ENCODE measurements at places on chromosomes 11 and 22.

DNA sequence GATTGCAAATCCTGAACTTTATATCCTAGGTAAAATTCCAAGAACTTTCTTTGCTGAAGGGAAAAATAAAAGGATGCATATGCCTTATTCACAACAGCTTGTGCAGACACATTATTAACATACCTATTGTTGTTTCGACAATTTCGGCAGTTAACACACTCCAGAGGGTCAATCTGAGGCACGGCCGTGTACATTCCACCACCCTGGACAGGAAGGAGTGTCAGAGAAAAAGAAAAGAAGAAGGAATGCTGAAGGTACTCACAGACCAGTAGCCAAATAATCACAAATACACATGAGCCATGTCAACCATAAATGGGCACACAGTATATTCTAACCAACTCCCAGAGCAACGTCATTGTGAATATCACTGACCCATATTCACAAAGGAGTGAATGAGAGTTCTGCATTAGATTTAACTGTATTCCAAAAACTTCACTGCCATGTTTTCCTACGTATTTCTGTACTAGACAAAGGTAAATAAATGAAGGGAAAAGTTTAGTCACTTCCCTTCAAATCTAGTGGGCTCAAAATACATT is 32.4 kb downstream of the VSIG10L2 start:
- no peak for DNase-seq

DNA sequence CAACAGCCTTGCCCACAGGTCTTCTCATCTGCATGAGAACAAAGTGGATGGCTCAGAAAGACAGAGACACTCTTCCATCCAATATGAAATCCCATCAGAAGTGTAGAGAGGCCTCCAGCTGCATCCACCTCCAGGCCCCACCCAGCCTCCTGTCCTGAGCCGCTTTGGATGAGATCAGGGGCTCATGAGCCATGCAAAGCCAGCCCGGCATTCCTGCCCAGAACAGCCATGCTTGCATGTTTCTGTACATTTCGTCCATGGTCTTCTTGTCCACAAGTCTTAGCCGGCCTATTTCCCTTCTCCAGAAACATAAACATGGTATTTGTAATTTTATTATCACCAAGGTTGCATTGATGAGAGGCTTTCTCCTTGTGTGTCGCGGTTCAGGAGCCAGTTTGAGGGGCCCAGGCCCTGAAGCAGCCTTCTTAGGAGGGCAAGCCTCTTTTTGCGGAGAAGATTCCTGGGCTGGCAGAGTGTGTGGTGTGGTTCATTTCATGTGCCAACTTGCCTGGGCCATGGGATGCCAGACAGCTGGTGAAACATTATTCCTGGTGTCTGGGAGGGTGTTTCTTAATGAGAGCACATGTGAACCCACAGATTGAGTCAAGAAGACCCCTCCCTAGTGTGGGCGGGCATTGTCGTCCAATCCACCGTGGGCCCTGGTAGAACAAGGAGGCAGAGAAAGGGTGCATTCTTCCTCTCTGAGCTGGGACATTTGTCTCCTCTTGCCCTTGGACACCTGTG is 928.9 kb downstream of the TBC1D22A start:
- no peak for DNase-seq

GRCh38 chr11:66457826-66458225 is 8.9 kb upstream of the PELI3 start:
- DNase-seq, result no peak

DNA sequence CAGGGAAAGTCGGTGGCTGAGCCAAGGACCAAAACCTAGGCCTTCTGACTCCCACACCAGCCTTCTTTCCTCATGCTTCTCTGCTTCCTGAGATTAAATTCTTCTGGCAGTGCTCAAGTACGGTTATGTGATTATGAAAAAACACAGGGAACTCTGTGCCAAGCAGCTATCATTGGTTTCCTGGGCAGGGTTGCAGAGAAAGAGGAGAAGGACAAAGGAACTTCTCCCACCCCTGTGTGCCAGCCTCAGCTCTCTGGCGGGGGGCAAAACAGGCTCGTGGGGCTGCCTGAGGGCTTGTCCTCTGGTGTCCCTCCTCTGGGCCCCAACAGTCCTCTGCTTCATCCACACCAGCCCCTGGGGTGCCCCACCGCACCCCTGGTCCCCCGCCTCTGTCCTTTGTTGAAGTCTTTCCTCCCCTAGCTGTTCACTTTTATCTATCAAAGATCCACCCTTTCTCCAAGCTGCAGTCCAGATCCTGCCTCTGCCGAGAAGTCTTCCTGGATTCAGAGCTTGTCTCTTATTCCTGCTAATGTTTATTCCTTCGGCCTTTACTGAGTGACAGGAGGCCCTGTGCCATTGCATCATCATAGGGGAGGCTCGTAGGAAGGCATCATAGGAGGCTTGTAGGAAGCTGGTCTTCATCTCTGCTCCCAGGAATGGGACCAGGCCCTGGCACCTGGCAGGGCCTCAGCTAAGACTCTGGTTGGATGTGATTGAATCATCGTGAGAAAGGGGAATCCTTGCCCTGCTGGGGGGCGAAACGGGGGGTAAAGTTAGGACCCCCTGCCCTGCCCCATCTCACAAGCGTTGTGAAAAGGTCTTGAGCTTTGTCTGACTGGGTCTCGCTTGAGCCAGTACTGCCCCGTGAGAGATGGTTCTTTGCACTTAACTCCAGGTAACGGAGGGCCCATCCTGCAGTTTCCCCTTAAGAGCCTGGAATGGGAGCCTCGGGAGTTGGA is 11.5 kb upstream of the FTH1 start:
- no peak for DNase-seq

GRCh38 chr11:18056561-18057181 is 10.6 kb upstream of the TPH1 start:
- DNase-seq, result peak; percentile 17

DNA sequence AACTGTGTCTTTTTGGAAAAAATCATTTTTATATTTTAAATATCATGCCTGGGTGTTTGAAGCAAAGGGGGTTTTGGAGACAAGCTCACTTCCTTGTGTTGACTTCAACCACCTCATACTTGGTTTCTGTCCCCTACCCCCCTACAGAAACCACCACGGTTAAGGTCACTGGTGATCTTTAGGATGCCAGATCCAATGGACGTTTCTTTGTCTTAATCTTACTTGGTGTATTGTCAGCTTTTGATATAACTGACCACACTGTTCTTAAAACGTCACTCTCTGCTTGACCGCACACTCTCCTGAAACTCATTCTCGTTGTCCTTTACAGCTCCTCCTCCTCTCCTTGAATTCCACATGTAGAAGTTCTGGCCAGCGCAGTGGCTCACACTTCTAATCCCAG is 34.8 kb upstream of the SWAP70 start:
- DNase-seq, result no peak

GRCh38 chr11:46345131-46345597 is 2.1 kb upstream of the DGKZ start:
- DNase-seq, result no peak

GRCh38 chr11:57144075-57144474 is 37.7 kb upstream of the LRRC55 start:
- no peak for DNase-seq

DNA sequence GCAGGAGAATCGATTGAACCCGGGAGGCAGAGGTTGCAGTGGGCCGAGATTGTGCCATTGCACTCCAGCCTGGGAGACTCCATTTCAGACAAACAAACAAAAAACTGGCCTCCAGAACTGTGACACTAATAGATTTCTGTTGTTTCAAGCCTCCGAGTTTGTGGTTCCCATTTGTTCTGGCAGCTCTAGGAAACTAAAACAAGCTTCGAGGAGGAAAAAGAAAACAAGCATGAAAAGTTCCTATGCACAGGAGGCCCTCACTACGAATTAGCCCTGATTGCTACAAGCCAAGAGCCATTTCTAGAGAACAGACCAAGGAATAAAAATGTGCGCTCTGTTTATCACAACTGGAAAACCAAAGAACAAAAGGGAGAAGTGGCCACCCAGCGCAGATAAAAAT is 47.8 kb upstream of the SHANK2 start:
- DNase-seq, result no peak

GRCh38 chr11:102188488-102188887 is 78.2 kb downstream of the YAP1 start:
- no peak for DNase-seq

- DNase-seq, result no peak
Measured at GRCh38 chr11:101881586-101881985, 33.2 kb upstream of the CEP126 start.

DNA sequence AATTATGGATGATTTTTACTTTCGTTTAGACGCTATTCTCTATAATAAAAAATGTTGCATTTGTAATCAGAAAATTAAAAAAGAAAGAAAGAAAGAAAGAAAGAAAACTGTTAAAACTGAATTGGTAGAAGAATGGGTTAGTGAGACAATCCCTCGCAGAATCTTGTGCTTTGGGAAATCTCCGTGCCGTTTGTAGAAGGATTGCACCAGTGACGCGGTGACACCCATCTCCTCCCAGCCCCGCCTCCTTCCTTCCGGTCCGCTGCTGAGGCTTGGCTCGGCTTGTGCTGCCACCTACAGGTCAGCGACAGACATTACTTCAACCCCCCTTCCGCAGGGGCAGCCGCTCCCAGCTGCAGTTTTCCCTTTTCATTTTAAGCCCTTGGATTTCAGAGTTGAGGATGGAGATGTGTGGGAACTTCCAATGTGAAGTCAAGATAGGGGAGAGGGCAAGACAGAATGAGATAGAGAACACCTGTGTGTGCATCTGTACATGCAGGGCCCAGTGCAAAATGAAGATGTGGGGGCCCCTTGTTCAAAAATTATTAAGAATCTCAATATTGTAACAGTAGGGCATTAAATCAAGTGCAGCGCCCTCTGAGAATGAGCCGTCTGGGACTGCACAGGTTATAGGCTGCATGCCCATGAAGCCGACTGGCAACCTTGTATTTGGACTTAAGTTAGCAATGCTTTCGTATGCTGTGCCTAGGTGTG is 41.1 kb downstream of the TST start:
- peak; percentile 48 for DNase-seq

- DNase-seq, result no peak
Measured at GRCh38 chr11:91382946-91383345, 841.7 kb upstream of the FAT3 start.

DNA sequence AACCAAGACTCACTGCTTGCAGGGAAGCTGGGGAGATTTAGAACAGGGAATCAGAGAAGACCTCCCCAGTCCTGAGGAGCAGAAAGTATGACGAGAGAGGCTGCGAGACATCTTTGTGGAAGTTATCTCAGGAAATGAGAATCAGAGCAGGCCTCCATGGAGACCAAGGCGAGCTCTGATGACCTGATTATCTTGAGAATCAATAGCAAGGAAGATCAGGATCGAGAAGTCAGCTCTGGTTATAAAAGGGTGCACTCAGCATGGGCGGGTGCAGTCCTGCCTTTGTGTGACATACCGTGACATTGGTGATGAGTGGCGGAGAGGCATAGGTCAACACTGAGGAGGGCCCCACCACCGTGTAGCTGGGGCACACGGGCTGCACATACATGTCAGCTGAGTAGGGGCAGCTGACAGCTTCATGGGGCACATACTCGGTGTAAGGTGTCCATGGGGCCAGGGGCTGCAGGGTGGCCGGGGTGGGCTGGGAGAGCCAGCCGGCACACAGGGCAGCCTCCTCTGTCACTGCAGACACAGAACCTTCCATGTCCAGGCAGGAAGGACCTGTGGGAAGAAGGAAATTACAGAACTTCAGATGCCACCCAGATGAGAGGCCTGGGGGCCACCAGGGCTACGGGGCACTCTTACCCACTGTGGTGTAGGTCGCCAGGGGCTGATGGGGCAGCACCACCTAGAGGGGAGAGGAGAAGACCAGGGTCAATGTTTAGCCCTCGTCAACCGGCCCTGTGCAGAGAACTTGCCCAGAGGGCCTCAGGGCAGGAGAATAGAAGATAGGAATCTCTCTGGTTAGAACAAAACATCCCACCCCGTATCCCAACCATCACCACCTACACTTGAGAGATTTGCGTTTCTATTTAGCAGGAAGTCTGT is 21.7 kb downstream of the POU2AF1 start:
- no peak for DNase-seq

- DNase-seq, result no peak
Measured at GRCh38 chr22:28903080-28903479, 19.7 kb downstream of the ZNRF3 start.

DNA sequence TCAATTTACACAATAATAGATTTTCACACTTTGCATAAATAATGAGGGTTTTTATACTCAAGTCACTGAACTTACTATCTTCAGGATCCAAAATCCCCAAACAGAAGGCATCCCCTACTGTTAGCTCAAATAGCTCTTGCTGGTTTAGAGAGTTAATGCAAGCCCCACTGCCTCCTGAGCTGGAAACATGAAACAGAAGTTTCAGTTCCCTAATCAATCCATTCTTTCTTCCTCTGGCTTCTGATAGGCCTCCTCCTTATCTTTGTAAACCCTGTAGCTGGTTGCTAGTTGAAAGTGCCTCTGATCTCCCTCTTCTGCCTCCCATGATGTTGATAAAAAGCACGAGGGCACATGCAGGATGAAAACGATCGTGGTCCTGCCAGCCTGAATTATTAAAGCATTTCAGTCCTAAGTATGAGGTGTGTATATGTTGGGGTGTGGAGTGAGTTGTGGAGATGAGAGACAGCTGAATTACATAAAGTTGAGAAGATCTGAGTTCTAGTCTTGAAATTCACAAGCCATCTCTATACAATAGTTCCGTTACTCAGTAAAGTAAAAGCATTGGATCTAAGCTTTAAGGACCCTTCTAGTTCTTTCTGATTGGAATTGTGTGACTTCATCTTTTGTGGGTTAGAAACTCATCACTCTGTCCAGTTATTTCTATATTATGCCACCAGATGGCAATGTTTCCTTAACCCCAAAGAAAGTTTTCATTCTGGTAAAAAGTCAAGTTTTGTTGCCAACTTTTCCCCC is 35.0 kb upstream of the EHF start:
- DNase-seq, result peak; percentile 64

- no peak for DNase-seq
Measured at GRCh38 chr11:117870103-117870952, 6.1 kb downstream of the FXYD6 start.

DNA sequence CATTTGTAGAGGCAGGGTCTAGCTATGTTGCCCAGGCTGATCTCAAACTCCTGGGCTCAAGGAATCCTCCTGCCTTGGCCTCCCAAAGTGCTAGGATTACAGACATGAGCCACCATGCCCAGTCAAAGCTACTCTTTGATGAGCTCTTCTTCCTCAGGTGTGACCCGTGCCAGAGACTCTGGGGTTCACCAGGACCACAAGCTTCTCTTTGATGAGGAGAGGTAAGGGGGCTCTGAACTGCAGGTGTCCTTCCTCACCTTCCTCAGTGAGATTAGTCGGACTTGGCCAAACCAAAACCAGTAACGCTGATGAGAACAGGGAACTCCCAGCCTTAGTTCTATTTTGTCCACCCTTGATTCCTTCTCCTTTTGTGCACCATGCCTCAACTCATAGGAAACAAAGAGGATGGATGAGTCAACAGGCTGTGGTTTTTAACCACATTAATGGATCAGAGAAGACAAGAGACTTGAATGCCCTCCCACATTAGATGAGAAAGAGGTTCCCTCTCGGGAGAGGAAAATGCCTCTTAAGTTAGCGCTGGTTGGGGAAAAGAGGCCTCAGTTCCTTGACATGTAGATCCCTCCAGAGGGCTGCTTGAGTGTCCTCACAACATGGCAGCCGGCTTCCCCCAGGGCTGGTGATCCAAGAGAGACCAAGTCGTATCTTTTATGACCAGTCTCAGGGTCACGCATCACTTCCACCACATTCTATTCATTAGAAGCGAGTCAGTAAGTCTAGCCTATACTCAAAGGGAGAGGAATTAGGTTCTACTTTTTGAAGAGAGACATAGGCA is 25.7 kb upstream of the CTR9 start:
- no peak for DNase-seq

Data from NCI-H774 (cell line).